ENCODE measurements at places on chromosomes 5 and 9.

DNA sequence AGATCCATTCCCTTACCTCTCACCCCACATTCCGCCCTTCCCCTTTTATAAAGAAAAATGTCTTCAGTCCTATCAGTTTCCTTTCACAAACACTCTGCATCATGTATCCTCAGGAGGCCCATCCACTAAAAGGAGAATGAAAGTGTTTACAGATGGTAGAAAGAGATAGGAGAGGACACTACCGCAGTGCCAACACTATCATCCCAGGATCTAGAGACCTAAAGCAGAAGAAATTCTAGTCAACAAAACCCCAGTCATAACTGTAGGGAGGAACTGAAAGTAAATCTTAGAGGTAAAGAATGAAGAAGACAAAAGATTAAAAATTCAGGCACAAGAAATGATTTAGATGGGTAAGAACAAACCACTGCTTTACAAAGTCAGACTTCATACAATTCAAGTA is 114.1 kb downstream of the MLLT3 start:
- peak; percentile 6 for DNase-seq

- DNase-seq, result no peak
Observed at GRCh38 chr5:83925321-83925954, 204.8 kb upstream of the HAPLN1 start.

DNA sequence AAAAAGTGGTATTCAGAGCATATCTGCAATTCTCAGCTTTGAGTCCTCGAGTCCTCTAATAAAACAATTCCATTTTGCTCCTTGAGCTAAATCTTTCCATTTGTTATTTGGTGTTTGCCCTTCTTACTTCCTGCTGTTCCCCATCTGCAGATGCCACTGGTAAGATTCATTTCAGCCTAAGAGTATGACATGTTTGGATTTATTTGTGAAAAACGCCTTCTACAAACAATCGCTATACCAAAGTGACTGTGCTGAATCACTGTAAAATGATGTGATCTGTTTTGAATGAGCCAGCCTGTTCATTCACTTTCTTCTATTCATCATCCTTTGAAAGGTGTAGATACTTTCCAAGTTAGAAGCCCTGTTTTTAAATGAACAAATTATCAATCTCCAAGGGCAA is 27.7 kb downstream of the KCTD16 start:
- peak; percentile 33 for DNase-seq

DNA sequence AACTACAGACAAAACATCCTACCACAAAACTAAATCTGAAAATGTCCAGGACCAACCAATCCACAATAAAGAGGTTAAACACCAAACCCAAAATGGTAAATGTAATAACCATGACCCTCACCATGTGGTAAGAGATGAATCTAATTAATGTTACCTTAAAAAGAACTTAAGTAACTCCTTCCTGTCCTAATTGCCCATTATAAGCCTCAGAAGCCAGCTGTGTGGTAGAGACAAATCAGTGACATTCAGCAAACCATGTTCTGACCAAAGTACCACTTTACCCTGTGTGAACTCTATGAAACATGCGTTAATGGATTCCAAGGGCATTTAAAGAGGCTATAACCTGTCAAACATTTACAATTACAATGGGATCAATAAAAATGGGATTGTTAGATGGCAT is 25.0 kb downstream of the LPAR1 start:
- no peak for DNase-seq

GRCh38 chr5:103780794-103781193 is 218.2 kb upstream of the NUDT12 start:
- DNase-seq, result no peak

DNA sequence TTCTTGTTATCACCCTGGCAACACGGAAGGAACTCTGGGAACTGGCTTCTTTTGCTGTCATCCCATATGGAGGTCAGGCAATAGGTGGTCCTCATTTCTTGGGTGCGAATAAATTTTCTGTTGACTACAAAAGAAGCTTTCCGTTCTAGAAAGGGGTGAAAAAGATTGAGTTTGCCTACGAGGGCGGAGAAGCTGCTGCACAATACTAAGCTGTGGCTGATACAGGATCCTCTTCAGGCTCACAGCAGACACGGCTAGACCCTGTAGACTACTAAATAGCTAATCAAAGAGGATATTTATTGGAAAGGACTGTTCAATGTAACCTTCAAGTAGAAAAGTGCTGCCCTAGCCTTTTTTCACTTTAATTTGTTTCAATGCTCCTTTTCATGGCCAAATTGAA is 58.1 kb downstream of the TJP2 start:
- DNase-seq, result no peak

- no peak for DNase-seq
Observed at GRCh38 chr9:126842977-126843799, 17.3 kb upstream of the ZBTB34 start.

DNA sequence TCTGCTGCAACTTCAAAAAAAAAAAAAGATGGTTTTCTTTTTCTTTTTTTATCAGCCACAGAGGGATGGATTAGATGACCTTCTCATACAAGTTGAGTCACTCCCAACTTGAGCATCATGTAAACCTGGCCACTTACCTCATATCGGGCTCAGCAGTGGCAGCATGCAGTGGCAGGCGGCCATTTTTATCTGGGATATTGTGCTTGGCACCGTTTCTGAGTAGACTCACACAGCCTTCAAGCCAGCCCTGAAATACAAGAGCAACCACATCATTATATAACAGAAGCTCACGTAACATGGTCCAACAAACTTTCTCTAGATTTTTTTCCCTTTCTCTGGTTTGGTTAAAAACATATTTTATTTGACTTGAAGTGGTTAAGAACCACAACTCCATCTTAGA is 62.6 kb downstream of the ANKRD55 start:
- DNase-seq, result no peak

DNA sequence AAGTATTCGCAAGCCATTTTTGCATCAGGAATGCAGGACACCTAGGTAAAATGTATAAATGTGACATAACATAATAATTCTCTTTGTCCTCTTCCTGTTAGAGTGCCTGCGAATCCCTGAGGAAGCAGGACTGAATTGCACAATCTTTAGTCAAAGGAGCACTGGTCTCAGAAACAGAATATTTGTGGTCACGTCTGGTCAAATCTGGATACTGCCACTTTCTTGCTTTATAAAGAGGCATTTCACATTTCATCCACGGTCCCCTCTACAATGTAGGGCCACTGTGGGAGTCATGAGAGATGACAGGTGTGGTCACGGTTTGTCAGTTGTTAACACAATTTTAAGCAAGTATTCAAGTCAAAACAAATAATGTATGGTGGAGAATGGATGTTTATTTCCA is 564.0 kb downstream of the IRX1 start:
- no peak for DNase-seq

DNA sequence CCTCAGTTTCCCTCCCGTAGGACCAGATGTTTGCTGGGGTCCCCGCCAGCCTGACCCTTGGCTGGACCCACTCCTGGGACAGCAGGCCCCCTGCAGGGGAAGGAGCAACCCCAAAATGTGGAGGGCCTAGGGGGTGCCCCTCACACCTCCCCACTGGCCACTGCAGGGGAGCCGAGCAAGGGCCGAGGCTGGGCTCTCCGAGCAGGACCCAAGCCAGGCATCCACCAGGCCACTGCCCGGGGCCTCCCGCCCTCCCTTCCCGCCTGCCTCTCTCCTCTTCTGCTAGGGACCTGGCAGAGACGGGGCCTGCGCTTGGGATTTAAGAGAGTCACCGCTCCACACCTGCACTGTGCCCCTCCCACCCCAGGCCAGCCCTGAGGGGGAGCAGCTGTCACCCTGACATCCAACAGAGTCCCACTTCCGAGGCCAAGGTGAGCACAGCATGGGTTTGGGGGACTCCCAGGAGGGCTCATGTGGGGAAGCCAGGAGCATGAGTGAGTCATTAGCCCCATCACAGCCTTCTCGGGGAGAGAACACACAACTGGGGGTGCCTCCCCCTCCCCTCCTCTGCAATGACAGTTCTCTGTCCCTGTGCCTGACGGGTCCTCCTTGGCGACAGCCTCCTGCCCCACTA is 15.8 kb downstream of the SOHLH1 start:
- DNase-seq, result no peak

DNA sequence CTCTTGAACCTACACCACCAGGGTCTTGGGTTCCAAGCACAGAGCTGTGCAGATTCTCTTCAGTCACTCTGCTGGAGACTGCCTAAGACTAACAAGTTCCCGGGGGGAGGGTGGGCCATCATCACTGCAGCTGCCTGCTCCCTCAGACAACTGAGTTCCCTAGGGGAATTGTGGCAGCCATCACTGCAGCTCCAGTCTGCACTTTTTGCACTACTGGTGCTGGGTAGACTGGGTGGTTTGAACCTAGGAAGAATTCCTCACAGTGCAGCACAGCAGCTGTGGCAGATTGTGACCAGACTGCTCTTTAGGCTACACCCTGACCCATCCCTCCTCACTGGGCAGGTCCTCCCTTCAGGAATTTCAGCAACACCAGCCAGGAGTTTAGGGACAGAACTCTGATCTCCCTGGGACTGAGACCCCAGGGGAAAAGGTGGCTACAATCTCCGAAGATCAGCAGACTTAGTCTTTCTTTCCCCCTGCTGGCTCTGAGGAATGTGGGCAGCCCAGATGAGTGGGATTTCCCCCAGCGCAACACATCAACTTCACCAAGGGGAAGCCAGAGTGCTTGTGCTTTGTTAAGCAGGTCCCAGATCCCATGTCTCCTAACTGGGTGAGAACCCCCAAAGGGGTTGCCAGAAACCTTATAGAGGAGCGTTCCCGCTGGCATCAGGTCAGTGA is 30.9 kb upstream of the RGMB start:
- DNase-seq, result no peak

- no peak for DNase-seq
Observed at GRCh38 chr9:95118596-95118995, 198.9 kb downstream of the FANCC start.

DNA sequence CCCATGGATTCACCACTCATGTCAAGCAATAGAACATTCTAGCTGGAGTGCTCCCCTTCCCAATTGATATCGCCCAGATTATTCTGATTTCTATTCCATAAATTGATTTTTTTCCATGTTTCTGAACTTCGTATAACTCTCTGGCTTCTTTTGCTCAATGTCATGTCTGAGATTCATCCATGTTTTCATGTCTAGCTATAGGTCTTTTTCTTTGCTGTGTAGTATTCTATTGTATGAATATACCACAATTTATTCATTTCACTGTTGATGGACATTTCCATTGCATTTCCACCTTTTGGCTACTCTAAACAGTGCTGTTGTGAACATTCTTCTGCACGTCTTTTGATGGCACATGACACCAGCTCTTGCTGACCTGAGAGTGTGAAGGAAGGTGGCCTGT is 19.6 kb downstream of the PTPA start:
- DNase-seq, result no peak

GRCh38 chr9:106862821-106863720 is at the start of gene ZNF462:
Gene ZNF462 (plus strand): TSS chr9:106863166. CDS start chr9:106923384, 60,218 bp downstream.
- peak; percentile 38 for DNase-seq

GRCh38 chr9:77912895-77913693 is 118.5 kb downstream of the GNAQ start:
- no peak for DNase-seq

- no peak for DNase-seq
Observed at GRCh38 chr9:70480405-70480980, 66.0 kb upstream of the KLF9 start.

DNA sequence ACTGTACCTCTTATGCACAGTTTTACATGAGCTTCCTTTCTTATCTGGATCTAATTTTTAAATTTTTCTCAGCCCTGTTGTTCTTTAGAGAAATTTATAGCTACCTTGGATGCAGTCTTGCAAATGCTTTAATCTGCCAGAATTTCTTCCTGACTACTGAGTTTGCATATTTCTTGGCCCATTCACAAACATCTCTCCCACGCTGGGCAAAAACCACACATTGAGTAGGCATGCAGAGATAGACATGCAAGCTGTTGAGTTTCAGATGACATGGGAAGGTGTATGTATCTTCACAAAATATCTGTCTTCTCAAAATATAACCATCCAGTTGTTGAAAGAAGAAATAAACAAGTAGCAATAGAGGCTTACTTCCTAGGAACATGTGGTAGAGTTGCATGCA is 101.2 kb downstream of the PARP8 start:
- DNase-seq, result no peak

GRCh38 chr5:31133488-31133887 is 60.0 kb upstream of the CDH6 start:
- no peak for DNase-seq

GRCh38 chr5:773517-774264 is 10.8 kb downstream of the ZDHHC11B start:
- no peak for DNase-seq

DNA sequence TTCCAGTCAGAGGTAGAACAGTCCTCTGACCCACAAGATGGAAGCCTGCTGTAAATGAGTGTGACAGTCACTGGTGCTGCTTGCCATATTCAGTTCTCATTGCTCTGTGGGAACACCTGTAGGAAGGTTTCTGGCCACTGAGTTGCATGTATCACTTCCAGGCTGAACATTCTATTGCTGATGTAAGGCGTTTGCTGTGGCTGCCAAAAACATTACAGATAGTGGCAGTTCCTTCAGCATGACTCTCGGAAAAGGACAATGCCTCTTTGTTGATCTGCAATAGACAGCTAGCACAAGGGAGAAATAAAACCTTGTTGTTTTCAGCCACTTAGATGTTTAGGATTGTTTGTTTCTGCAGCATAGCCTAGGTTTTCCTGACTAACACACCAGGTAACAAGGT is 217.2 kb downstream of the AGTPBP1 start:
- DNase-seq, result no peak

DNA sequence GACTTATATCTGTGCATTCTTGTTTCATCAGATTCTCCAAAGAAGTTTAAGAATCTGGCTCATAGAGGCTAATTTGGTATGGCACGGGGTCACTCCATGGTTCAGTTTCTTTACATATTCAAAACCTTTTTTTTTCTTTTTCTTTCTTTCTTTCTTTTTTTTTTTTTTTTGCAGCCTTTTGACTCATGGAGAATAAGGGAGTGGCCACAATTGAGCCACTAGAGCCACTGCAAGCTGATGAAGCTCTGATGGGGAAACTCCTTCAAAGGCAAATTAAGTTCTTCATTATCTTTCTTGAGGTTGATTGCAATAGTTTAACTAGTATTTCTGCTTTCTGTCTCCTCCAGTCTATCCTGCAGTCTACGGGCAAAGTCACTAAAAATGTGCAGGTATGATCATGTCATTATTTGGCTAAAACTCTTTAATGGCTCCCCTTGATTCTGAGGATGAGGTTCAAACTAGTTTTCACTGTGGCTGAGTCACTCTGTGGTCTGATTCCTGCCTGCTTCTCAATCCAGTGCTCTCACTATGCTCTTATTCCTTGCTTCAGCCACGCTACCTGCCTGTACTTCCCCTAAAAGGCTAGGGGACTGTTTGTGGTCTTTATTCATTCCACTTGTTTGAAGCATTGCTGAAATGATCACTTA is 93.5 kb upstream of the RIOK2 start:
- no peak for DNase-seq

Data from NCI-H146 (cell line).